ENCODE measurements at places on chromosomes 1 and 21.

GRCh38 chr1:50980505-50980904, 10.5 kb downstream of the CDKN2C start:
- DNase-seq: peak; percentile 21

GRCh38 chr1:235107368-235108184, 21.1 kb downstream of the TOMM20 start:
- no peak for DNase-seq

- DNase-seq: no peak
Measured at GRCh38 chr1:169473347-169473746, 12.4 kb downstream of the SLC19A2 start.

DNA sequence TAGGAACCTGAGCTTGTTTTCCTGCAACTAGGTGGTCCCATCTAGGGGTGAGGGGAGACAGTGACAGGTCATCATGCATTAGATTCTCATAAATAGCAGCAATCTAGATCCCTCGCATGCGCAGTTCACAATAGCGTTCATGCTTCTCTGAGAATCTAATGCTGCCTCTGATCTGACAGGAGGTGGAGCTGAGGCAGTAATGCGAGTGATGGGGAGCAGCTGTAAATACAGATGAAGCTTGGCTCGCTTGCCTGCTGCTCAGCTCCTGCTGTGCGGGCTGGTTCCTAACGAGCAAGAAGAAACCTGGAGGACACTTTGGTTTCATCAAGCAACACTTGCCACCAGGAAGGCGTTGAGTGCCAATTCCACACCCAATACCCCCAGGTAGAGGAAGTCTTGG, 95.1 kb upstream of the OLIG2 start:
- no peak for DNase-seq

DNA sequence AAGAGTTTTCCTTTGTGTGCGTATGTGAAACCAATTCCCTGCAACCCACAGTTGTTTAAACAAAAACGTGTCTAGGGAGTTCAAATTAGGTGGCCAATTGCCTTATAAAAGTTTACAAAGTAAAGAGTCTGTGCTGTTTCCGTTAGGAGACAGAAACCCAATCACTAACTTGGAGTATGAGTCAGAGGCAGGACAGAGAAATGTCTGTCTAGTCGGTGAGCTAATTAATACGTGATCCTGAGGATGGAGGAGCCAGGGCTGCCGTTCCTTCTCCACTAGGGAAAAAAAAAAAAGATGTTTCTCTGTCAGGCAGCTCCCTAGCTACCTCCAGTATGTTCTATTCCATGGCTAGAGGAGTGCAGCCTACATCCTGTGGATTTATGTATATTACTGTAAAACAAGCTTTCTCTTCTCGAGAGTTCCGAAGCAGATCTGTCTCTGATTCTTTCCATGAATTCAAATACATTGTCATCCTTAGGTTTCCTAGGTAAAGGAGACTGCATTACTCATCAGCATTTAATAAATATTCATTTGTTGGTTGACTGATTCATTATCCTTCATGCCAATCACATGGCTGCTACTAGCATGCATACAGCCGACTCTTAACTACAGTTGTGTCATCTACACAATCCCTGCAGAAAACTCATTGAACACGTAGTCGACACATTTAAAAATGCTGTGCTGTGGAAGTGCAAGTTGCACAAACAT, 430.6 kb downstream of the KIF26B start:
- DNase-seq: peak; percentile 58
